Tongue (tissue), 3 donors: ENCODE measurements at places on chromosomes 4 and X.

DNA sequence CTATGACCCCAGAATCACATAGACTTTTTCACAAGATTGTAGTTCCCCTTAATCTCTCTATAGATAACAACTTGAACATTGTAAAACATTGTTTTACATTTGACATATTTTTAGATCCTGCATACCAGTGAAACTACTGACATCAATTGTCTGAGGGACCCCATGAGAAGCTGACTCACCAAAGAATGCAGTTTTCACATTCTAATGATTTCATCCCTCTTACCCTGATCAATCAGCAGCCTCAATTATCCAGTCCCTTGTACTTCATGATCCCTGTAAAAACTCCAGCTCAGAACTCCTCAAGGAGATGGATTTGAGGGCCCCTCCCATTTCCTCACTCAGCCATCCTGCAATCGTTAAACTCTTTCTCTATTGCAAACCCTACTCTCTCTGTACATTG is 411.0 kb upstream of the NDST3 start:
- no peak for DNase-seq

- DNase-seq: no peak
Observed at GRCh38 chrX:155169881-155170280, 46.4 kb upstream of the VBP1 start.

DNA sequence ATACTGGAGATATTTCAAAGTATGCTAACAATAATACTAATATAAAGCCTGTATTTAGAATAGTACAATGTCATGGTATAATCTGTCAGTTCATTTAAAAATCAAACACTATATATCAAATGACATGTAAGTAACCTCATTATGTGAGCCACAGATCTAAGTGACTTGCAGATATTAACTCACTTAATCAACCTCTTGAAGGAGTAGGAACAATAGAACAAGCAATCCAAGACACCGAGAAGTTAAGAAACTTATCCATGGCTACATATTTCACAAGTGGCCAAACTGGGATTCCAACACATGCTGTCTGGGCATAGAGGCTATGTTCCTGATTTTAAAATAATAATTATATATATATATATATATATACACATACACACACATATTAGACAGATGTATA is 554.0 kb downstream of the ARAP2 start:
- no peak for DNase-seq

- no peak for DNase-seq
Observed at GRCh38 chrX:39822133-39822748, 275.5 kb downstream of the BCOR start.

- DNase-seq: no peak
Observed at GRCh38 chr4:84870398-84871163, 95.9 kb downstream of the WDFY3 start.

DNA sequence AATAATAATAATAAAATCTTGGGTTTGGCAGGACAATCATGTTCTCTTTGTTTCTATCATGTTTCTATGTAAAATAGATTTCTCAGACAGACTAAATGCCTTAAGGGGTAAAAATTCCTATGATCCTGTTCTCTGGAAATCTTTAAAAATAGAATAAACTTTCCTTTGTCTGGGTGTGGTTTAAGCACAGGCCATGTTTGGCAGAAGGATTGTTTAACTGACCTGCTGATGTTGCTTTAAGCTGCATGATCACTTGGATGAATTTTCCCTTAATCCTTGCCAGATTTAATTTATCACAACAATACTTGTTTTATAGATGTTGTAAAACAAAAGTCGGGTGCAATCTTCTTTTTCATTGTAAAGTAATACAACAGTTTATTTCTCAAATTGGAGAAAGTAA is 341.7 kb upstream of the FAT1 start:
- peak; percentile 50 for DNase-seq

GRCh38 chr4:38905652-38906385 is 38.2 kb downstream of the FAM114A1 start:
- no peak for DNase-seq

GRCh38 chr4:69876071-69876470 is 16.1 kb upstream of the SULT1E1 start:
- DNase-seq: no peak

DNA sequence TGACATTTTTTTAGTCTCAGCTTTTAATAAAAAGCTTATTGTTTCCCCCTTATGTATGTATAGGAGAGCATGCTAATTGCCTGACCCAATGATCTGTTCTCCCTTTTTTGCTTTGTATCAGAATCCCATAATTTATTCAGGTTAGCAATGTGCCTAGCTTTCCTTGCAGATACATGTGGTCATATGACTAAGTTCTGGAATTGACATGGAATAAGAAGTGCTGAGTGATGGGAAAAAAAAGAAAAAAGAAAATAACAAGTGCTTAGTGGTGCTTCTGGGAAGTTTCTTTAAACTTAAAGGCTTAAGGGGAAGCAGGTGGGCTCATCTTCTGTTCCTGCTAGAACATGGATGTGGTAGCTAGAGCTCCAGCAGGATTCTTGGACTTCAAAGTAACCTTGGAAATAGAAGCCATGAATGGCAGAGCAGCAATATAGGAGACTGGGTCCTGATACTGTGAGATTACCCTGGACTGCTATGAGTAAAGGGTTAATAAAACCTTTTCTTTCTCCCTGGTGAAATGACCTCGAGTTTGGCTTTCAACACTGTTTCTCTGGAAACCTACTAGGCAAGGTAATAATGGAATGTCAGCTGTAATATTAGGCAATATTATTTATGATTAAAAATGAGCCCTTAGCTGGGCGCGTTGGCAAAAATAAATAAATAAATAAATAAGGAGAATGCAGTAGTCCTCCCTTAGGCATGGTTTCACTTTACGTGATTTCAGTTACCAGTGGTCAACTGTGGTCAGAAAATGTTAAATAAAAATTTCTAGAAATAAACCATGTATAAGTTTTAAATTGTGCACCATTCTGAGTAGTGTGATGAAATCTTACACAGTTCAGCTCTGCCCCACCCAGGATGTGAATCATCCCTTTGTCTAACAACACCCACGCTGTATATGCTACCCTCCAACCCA is 16.7 kb upstream of the RBM41 start:
- DNase-seq: no peak

DNA sequence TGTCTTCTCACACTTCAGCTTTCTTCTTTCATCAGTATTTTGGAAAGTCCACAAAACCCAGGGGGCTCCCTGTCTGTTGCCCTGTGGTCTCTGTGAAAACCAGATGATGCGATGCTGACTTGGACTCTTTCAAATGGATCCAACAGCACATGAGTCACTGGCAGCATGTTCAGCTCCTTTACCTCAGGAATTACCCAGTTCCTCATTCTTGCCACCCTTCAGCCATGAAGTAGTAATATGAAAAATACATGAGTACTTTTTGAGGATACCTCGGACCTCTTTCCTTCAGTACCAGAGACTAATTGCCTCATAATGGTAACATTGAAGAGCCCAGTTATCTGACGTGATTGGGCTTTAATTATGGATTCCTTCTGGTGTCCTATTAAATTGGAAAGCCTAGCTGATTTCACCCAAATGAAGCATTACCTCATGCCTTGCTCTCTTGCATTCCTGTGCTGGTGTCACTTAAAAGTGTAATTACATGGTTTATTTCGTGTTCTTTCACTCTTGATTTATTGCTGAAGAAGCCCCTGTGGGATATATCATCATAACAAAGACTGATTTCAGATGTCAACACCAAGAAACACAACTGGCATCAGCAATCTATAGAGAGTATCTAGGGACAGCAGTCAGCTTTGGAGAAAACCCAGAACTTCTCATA is 63.4 kb downstream of the NFKB1 start:
- peak; percentile 9 for DNase-seq

DNA sequence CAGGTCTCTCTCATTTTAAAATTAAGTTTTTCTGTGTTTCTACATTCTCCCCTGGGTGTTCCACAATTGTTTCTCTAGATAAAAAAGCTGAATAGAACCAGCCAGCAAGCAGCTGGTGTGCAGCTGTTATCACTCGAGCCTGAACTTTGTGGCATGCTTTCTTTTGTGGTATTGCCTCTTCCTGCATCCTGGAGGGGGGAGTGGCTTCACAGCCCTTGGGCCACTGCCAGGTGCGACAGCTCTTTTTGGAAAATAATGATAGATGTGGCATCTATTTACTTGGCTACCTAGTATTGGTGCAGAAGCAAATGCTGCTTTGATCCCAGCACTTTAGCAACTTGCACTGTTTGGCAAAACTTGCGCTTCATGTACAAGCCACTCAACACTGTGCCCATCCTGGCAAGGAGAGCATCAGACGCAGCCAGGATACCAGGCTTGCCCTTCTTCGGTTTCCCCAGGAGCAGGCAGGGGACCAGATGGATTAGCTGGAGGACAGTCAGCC is 69.4 kb downstream of the HMGB2 start:
- peak; percentile 96 for DNase-seq

DNA sequence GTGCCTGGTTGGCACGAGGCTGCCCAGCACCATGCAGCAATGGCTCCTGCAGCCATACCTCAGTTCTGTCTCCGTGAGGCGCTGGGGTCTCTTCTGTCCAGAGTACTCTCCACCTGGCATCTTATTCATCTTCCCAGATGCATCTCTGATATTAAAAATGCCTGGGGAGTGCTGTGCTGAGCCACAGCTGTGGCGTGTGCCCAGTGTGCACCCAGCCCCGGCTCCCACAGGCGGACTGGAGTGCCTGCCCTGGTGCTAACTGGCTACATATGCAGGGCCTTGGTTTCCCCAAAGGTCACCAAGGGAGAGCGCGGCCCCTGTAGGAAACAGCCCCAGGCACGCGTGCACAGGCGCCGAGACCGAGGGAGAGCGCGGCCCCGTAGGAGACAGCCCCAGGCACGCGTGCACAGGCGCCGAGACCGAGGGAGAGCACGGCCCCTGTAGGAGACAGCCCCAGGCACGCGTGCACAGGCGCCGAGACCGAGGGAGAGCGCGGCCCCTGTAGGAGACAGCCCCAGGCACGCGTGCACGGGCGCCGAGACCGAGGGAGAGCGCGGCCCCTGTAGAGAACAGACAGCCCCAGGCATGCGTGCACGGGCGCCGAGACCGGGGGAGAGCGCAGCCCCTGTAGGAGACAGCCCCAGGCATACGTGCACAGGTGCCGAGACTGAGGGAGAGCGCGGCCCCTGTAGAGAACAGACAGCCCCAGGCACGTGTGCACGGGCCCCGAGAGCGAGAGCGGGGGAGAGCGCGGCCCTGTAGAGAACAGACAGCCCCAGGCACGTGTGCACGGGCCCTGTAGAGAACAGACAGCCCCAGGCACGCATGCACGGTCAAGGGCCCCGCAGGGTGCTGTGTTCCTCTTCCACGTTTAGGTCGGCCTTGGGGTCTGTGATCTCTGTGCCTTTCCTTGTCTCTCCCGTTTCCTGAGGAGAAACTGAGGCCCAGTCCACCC is 14.5 kb downstream of the TMEM175 start:
- DNase-seq: no peak

- DNase-seq: no peak
Observed at GRCh38 chrX:14064626-14065432, 35.1 kb upstream of the GEMIN8 start.

DNA sequence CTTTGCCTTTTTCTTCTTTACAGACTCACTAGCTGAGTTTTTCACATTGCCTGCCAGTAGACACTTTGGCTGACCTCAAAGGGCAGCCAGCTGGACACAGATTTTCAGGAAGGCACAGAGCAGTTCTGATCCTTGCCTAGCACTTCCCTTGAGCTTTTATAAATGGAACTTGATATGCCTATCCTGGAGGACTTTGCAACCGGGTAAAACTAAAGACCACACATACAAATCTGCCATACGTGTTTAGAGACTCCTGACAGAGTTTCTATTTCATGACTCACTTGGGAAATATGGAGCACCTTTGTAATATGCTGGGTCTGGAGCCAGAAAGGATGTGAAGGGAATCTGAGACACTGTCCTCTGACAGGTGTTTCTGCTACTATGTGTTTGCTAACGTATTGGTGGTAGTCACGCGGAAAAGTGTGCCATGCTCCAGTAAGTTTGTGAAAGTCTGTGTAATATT is 56.7 kb upstream of the RASSF6 start:
- DNase-seq: peak; percentile 64

DNA sequence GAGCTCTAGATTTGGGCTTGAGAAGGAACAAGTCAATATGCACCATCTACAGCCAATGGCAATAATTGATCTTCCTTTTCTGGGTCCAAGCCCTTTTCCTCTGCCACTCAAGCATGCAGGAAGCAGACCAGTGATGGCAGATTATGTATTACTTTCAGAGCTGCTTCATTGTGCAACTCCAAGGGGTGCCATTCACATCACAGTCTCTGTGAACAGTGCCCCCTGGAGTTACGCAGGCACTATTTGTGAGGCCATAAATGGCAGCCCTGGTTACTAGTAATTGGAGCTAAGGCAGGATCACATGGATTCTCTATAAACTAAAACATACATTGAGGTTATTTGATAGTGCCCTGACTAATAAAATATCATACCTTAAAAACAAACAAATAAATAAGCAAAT is 313.4 kb upstream of the SLC7A11 start:
- DNase-seq: no peak

- DNase-seq: no peak
Observed at GRCh38 chr4:106019771-106020170, 124.5 kb downstream of the NPNT start.

DNA sequence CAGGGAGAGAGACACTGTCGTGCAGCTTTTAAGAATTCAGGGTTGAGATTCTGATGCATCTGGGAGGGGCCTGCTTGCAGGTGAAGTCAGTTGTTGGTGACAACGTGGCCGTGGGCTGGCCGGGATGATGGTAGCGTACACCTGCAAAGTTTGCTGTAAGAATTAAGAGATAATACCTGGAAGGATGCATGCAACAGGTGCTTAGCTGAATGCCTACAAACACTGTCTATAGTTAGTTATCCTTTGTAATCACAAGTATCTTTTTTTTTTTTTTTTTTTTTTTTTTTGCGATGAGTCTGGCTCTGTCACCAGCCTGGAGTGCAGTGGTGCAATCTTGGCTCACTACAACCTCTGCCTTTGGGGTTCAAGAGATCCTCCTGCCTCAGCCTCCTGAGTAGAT is 259.6 kb downstream of the ASMT start:
- DNase-seq: no peak

DNA sequence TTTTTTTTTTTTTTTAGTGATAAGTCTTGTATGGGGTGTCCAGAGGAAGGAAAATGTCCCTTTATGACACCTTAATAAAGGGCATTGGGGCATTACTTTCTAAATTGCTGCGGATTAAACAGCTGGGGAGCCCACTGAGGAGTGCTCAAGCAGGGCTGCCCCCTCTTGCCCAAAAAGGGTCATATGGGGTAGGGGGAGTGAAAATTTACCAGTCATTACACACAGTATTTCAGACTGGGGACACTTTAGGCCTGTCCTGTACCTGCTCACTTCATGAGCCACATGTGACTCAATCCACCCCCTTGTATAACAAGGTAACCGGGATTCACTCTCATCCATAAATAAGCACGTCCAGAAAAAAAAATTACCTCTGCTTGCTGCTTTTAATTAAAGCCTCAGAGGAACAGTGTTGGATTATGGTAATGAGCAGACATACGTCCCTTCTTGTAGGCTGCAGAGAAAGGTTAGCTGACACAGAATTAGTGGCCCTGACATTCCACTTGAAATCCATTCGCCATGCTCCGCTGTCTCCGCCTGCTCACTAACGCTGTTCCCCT is 1.8 kb downstream of the PRDM8 start:
- no peak for DNase-seq

DNA sequence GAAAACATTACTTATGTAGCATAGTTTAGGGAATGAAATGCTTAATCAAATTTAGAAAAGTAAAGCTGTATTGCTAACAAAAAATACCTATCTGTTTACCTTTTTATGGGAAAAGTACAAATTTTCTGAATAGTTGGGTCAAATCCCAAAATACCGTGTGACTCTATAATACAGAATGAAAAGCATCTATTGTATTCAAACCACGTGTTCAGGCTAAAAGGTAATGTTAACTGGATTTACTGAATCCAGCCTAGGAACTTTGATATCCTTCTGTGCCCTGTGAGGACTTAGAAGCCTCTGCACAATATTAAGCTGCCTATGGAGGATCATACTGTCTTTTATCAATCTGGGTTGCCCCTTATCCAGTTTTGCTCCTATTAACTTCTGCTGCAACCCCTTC is 36.3 kb upstream of the AGA start:
- no peak for DNase-seq
